ENCODE measurements at places on chromosomes 5 and 9.

DNA sequence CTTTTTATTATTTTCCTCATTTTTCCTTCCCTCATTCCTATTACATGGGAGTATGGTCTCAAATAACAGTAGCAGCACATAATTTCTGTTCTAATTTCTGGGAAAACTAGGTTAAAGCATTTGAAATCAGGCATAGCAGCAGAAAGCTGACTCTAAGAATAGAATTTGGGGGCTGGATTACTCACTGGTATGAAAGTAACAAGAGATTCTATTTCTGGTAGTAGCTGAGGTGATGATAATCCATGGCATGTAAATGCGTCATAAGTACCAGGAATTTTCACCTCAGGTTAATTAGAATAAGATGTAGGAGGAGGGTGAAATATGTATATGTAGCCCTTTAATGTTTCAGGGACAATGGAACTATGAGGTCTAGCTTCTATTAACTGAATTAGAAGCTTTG lies 662.0 kb downstream of the PTPRD start:
- no peak for DNase-seq

DNA sequence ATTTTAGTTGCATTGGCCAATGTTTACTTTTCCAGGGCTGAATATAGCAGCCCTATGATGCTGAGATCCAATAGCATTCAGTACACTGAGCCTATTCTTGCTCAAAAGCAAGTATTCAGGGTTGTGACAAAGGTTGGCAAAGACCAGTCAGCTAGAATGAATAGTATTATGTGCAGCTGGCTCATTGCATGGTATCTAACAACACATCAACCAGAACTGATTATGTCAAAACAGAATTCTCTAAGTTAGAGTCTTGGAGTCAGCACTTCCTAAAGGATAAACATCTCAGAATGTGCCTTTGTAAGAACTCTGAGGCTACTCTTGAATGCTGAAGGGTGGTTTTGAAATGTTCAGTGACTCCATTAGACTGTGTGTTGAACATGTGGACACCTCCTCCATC lies 774.5 kb upstream of the RGMB start:
- DNase-seq: no peak

GRCh38 chr5:139181835-139182452 lies 16.2 kb downstream of the SIL1 start:
- DNase-seq: no peak

DNA sequence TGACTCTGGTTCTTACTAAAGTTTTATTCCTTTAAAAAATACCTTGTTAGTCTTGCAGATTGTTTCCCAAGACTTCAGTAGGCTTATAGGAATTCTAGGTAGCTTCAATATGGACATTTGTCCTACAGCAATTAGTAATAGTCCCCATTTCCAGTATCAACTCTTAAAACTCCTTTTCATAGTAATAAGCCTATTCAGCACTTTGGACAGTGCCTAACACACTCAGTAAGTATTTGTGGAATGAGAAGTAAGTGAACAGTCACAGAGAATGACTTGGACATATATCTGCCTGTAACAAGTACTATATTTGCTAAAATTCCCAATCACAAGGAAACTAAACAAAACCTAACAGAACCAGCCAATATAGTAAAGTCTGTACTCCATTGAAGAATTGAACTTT lies 1291.8 kb upstream of the DMAC1 start:
- DNase-seq: peak; percentile 0

GRCh38 chr9:110521206-110521605 lies 58.3 kb downstream of the SVEP1 start:
- no peak for DNase-seq

GRCh38 chr9:14278291-14278721 lies 35.6 kb downstream of the NFIB start:
- DNase-seq: no peak

DNA sequence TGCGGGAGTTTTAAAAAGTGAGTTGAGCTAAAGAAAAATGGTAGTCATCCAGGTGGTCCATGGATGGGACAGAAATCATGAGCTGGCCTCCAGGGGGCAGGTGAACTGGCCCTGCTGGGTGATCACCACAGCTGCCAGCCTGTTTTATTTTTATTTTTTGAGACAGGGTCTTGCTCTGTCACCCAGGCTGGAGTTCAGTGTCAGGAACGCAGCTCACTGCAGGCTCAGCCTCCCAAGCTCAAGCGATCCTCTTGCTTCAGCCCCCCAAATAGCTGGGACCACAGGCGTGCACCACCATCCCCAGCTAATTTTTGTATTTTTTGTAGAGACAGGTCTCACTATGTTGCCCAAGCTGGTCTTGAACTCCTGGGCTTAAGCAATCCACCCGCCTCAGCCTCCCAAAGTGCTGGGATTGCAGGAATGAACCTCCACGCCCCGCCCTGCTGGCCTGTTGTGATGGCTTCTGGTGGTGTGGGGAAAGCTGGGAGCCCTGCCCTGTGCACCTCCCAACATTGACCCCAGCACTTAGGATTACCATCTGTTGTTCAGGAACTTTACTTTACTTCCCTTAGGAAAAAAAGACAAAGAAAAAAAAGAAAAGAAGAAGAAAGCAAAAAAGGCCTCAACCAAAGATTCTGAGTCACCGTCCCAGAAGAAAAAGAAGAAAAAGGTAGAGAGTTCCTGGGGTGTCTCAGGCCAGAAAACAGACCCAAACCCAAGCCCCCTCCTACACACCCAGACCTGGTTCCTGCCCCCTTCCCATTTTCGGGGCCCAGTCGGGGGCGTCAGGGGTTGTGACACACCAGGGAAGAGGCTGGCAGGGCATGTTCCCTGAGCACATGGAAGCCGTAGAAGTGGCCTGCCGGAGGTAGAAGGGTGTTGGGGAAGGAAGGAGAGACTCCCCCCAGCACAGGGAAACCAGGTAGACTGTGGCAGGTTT lies 14.7 kb downstream of the CD74 start:
- no peak for DNase-seq

- DNase-seq: no peak
These were observed 174.6 kb upstream of the GRAMD2B start for GRCh38 chr5:126248611-126249010.

- peak; percentile 49 for DNase-seq
These were observed 4.8 kb upstream of the ST6GALNAC4 start for GRCh38 chr9:127921557-127922120.

All from Kasumi-1 (cell line).